ENCODE measurements at places on chromosomes 1 and 21.

DNA sequence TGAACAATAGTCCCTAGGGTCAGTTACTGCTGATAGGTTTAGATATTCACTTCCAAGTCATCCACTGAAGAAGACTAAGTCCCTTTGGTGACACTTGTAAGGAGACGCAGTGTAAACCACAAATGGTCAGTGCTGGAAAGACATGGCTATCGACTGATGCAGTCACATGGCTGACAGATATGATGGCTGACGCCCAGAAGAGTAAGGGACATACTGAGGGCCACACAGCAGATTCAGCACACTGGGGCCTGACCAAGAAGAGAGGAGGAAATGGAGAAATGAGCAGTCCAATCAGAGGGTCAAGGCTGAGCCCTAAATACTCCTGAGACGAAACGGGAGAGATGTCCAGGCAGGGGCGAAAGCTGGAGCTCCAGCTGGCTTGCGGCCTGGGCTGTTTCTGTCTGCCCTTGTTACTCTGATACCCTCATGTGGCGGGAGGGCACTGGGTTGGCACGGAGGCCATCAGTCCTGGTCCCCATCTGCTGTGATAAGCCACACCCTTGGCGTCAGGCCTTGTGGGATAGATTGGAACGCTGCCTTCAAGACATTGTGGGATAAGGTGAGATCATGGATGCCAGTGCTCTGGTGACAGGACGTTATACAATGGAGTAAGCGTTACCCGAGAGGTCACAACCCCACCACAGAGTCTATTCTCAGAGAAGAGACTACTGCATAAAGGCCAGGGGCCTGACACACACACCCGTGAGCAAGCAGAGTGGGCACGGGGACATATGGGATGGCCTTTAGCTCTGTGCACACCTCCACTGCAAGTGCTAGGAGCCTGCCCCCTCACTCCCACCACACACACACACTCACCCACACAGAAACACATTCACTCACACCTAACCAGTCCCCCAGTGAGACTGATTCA, 158.4 kb downstream of the TRABD2B start:
- no peak for DNase-seq

DNA sequence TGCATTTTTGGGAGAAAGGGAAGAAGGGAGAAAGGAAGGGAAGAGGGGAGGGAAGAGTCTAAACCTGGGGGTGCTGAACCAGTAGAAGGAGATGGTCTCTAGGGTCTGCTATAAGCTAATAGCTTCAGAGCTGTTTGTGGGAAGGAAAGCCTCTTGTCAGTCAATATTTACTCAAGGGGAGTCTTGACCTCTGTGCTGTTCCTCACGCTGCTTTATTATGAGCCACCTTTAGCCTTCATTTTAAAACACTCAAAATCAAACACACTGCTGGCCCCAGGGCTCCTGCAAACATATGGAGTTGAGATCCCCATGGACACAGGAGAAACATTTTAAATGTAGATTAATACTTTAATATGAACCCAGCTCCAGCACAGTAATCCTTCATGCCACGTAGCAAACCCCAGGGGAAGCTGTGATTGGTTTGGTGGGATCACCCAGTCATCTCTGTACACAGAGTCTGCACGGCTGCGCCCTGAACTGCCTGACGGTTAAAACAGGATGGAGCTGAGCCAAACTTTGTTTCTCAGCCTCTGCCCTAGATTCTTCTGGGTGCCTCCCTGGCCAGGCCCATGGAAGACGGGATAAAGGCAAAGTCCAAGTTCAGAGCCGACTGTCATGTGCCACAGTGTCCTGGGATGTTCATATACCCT, 40.2 kb upstream of the VWA5B1 start:
- no peak for DNase-seq

- DNase-seq, result no peak
These were observed 332.8 kb downstream of the KCTD3 start for GRCh38 chr1:215899901-215900300.

GRCh38 chr1:155969377-155969791, 9.0 kb downstream of the ARHGEF2 start:
- peak; percentile 49 for DNase-seq

DNA sequence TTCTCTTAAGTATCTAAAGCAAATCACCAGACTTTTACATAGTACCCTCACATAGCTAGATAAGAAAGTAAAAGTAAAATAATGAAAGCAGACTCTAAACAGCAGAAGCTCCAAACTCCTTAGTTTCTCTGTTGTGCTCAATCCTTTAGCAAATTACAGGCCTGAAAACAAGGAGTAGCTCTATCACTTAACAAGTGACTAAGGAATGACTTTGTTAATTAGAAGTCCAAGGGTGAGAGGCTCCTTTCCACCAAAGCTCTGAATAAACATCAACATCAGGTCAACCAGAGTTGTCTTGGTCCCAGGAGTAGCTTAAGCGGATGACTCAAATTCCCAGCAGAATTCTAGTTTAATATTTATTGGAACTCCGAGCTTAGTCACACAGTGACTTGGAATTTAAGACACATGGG, 5.9 kb downstream of the NRIP1 start:
- DNase-seq, result no peak

- no peak for DNase-seq
These were observed 16.1 kb downstream of the CSF1 start for GRCh38 chr1:109926662-109927300.

DNA sequence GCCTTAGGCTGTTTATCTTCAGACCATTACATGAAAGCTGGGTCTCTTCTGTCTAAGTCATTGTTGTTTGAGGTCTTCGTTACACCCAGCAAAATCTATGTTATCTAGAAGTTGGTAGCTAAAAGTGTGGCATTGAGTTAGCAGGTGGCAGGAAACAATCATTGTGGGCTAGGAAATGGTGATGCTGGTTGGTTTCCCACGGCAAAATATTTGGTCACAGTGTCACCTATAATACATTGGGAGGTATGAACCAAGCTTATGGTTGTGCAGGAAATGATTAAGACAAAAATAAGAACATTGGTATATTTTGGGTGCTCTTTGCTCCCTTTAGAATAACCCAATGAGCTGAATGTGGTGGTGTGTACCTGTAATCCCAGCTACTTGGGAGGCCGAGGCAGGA, 169.7 kb downstream of the TRIM33 start:
- no peak for DNase-seq

DNA sequence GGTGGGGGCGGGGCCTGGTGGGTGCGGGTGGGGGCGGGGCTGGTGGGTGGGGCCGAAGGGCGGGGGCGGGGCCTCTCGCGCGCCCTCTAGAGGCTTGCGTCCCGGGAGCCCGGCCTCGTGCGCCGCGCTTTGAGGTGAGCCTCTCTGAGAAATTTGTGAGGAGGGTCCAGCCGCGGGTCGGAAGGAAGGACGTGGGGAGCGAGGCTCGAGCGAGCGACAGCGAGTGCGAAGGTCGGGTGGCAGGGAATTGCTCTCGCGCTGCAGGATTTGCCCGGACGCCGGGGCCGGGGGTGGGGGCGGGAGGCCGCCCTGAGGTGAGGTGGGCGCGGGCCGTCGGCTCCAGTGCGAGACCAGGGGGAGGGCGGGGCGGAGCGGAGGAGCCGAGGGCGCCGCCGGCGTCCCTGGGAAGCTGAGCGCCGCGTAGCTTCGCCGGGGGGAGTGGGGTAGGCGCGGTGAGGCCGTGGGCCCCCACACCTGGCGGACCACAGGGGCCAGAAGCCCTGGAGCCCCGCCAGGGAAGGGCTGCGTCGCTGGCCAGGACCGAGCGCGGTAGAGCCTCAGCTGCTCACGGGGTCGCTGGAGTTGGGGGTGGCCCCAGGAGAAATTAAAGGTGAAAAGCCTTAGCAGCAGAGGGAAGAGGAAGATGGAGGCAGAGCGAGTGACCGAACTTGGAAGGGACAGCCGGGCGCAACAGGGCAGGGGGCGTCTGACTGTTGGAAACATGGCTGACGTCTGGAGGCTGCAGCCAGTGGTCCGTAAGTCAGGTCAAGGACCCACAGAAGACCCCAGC, 754 bp upstream of the LSS start:
- no peak for DNase-seq

DNA sequence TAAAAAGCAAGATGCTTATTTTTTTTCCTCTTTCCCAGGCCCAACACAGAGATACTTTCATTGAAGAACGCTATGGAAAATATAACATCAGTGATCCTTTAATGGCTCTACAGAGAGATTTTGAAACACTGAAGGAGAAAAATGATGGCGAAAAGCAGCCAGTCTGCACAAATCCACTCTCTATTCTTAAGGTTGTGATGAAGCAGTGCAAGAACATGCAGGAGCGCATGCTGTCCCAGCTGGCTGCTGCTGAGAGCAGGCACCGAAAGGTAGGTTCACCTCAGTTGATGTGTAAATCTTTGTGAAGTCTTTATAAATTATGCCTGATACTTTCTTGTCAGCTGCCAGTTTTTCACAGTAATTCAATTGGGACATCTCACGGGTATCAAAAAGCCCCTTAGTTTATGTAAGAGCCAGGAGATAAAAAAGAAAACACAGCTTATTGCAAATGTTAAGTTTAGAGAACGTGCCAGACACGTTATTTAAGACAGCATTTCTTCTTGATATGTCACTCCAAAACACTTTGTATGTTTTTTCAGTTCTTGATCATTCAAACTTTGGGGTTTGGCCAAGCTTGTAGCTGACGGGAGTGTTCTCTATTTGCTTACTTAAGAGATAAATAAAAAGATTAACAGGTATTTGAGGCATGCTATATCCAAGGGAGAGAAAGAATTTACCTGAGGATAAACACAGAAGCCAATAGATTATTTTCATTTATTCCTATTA, 53.1 kb downstream of the CTTNBP2NL start:
- no peak for DNase-seq

- DNase-seq, result no peak
These were observed 54.4 kb upstream of the EDN2 start for GRCh38 chr1:41538741-41539417.

DNA sequence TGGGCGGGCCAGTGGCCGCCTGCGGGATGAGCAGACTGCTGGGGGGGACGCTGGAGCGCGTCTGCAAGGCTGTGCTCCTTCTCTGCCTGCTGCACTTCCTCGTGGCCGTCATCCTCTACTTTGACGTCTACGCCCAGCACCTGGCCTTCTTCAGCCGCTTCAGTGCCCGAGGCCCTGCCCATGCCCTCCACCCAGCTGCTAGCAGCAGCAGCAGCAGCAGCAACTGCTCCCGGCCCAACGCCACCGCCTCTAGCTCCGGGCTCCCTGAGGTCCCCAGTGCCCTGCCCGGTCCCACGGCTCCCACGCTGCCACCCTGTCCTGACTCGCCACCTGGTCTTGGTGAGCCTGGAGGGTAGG, 2.1 kb downstream of the B4GALT2 start:
- DNase-seq, result no peak

- no peak for DNase-seq
These were observed 36.0 kb upstream of the ADGRL4 start for GRCh38 chr1:79042539-79042938.

DNA sequence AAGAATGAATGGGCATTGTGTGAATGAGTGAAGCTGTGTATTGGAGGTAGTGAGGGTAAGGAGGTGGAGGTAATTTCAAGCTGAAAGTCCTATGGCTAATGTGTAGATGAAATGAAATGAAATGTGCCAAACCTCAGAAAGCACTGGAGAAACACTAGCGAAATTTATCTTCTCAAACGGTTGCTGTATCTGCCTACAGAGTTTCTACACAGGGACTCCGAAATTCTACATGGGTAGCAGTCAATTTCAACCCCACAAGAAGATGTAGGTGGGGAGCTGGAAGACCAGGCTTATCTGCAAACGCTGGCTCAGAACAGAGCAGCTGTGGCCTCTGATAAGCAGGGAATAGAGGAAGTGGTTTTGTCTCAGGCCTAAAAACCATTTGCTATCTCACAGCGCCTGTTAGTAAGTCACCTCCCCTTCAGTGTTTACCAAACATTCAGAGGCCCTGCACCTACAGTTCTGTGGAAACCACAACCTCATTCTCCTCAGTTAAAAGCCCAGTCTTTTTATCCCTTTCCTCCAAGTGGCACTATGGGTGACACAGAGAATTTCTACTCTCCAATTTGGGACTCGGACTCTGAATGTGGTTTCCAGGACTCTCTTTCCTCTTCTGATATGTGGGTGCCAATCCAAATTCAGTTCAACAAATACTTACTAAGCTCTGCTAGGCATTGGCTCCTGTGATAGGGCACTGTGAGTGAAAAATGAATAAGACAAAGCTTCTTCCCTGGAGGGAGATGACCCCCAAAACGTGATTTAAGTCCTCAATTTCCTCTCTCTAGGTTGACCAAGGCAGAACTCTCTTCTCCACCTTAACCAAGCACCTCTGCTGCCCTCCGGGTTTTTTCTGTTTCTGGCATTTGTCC, 17.2 kb upstream of the SLAMF6 start:
- DNase-seq, result no peak

DNA sequence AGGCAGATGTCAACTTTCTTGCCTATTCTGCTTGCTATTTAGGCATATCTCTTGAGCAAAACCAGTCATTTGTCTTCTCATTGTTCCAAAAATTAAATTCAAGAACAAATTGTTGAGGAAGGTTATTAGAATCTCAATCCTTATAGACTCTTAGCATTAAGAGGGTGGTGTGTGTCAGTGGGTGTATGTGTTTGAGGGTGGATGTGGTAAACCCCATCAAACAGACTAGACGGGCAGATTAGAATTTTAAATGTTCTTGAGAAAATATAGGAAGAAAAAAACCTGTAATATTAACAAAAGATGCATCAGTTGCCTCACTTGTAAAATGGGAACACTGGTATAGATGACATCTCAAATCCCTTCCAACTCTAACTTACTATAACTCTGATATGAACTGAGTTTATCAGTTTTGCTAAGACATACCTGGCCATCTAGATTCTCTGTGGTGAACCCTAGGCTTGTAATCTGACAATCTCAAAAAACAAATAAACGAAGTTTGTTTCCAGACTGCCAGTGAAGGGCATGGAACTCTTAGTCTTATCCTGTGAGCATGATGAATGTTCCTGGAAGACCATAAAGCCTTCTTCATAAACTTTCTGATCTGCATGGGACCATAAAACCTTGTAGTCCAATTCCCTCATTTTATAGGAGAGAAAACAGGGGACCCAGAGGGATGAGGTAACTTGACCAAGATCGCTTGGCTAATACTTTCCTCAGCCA, 176.3 kb upstream of the SGIP1 start:
- DNase-seq, result no peak

DNA sequence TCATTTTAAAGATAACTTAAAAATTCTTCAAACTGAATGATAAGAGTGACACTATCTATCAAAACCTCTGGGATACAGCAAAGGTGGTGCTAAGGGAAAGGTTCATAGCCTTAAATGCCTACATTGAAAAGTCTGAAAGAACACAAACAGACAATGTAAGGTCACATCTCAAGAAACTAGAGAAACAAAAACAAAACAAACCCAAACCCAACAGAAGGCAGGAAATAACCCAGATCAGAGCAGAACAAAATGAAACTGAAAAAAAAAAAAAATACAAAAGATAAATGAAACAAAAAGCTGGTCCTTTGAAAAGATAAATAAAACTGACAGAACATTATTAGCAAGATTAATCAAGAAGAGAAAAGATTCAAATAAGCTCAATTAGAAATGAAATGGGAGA, 6.8 kb downstream of the ODF2L start:
- no peak for DNase-seq

GRCh38 chr1:70247768-70248167, 26.6 kb downstream of the SRSF11 start:
- no peak for DNase-seq

- no peak for DNase-seq
These were observed 633 bp upstream of the ETNK2 start for GRCh38 chr1:204152310-204153044.
